ENCODE measurements at places on chromosomes 13 and 19.

DNA sequence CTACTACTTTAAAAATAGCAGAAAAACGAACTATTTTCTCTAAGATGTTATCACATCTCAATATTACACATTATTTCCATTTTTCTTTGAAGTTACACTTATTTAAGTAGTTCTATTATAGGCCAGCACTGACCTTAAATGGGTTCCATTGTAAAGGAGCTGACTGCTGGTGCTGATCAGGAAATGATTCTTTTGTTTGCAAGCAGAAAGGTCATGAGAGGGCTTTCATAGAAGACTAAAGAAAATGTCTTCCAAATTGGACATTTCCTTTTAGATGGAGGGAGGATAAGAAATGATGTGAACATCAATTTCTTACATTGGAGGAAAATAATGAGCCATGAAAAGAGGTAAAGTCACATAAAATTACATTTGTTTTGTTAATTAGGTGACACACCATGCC, 96.2 kb downstream of the SUCLA2 start:
- no peak for DNase-seq

- no peak for DNase-seq
Measured at GRCh38 chr13:106295971-106296370, 239.5 kb downstream of the EFNB2 start.

DNA sequence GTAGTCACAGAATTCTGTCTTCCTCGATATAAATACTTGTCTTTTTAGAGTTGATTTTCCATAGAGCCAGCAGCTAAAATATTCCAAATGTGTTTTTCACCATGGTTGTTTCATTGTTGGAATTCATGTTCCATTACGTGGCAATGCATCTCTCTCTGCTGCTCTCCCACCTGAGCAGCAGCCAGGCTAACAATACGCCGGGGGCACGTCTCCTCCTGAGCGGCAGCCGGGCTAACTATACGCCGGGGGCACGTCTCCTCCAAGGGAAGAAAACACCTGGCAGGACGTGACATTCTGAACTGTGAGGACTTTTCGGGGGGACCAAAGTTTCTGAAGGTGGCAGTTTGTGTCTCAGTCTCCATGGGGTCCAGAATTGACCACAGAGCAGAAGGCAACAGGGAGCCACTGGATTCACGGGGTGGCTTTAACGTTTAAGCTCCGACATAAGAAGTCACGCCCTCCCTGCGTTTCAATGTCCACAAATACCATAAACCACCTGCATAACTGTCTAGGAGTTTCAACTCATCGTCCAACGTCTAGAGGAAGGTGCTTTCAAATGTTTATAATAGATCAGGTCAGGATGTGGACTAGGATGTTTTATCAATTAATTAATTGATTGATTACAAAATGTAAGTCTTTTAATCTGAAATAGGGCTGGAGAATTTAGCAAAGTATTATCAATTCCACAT, 15.1 kb downstream of the PLPP2 start:
- no peak for DNase-seq

GRCh38 chr19:6587093-6587820, 3.7 kb downstream of the CD70 start:
- no peak for DNase-seq

GRCh38 chr13:42752731-42753130, 28.7 kb upstream of the FAM216B start:
- no peak for DNase-seq

DNA sequence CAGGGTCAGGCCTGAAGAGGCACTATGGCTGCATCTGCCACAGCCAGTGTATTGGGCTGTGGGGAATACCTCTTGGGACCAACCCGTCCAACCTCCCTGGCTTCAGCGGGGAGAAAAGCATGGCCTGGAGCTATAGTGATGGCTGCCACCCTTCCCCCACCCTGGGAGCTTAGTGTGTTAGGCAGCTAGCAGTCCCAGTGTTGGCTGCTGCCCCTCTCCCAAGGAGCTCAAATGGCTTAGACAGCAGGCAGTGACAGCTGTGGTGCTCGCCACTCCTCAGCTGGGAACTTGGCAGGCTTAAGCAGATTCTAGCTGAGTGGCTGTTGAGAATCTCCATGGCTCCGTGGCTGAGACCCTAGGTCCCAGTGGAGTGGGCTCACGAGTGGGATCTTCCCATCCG, 19.7 kb downstream of the ACOD1 start:
- DNase-seq = no peak

- no peak for DNase-seq
Measured at GRCh38 chr13:55199134-55199533, 1941.6 kb upstream of the PRR20A start.

GRCh38 chr13:40102854-40103253, 447.4 kb downstream of the COG6 start:
- peak; percentile 79 for DNase-seq

DNA sequence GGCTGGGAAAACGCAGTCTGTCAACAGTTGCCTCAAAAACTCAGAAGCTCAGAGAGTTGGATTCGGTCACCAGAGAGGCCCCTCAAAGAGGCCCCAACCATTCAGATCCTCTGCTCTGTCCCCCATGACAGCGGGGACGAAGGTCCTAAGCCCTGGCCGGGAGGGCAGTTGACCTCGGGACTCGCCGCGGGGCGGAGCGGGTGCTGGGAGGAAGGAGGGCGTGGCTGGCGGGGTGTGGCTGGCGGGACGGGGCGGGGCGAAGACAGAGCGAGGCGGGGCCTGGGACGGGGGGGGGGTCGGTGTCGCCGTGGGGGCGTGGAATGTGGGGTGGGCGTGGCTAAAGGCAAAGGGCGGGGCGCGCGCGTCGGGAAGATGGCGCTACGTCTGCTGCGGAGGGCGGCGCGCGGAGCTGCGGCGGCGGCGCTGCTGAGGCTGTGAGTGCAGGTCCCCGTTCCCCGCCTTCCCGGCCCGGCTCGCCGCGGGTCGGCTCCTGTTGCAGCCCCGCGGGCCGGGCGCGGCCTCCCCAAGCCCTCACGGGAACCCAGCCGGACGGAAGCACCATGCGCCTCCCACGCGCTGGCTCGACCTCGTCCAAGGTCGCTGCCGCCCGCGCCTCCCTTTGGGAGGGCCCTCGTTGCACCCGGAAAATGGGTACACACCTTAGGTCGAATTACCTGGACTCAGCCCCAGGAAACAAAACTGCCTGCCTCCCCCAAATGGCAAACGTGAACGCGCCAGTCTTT, 105.2 kb downstream of the TM9SF2 start:
- peak; percentile 82 for DNase-seq

GRCh38 chr13:49395451-49395865, 48.4 kb downstream of the CAB39L start:
- no peak for DNase-seq

DNA sequence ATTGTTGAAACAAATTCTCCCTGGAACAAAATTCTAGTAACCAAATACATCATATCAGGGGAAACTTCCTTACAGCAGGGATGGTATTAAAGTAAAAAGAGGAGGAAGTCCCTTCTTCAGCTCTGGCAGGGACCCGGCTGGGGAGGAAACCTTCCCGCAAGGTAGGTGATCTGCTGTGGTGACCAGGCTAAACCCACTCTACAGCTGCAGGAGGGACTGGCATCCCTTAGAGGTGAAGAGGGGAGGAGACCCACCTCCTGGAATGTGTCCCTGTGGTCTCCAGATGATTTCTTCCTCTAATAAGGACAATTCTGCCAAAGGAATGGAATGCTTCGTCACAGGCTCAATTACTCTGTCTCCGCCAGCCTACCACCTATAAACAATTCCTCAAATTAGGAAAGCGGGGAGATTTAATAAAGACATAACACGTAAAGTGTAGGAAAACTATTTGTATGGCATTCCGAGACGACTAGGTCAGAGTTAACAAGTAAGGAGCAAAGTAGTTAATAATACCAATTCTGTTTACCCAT, 637 bp upstream of the PDS5B start:
- DNase-seq = no peak

GRCh38 chr19:29482855-29483640, 42.7 kb upstream of the VSTM2B start:
- DNase-seq = no peak

GRCh38 chr13:77760893-77761292, 63.4 kb downstream of the SLAIN1 start:
- no peak for DNase-seq

DNA sequence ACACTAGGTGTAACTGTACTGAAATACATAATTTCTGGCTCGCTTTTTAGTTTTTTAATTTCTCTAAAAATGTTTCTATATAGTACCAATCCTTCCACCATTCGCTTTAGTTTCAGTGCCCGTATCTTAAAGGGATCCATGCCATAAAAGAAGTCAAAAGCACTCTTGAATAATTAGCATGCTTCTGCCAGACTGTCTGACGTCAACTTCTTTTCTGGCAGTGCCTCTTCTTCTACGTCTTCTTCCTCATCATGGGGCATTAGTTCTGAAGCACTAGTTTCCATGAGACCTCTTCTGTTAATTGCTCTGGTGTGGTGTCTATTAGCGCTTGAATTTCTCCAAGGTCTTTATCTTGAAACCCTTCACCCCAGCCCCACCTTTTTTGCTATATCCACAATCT, 93.8 kb upstream of the DOCK9 start:
- DNase-seq = no peak
